ENCODE measurements at places on chromosomes 2 and 18.

DNA sequence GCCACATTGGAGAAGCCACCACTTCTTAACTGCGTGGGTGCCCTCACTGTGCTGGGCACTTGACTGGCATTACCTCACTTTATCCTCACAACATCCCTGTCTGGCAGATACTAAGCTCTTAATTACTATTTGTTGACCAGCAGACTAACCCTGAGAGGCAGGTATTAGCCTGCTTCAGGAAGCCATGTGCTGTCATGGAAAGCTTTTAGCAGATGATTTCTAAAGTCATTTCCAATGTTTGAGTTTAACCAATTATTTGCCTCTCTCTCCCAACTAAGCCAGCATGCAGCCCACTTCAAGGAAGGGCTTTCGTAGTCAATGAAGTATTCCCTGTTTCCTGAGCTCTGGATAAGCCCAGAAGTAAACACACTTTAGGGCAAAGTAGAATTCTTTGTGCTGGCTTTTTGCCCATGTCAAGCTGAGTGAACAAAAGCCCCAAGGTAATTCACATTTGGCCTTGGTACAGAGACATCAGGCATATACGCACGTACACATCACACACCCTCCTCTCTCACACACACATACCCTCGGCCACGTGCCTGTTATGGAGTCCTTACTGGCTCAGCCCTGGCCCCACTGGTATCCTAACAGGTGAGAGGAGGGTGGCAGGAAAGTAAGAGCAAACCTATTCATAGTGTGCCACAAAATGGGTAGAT lies 108.6 kb downstream of the C1D start:
- DNase-seq, result no peak

DNA sequence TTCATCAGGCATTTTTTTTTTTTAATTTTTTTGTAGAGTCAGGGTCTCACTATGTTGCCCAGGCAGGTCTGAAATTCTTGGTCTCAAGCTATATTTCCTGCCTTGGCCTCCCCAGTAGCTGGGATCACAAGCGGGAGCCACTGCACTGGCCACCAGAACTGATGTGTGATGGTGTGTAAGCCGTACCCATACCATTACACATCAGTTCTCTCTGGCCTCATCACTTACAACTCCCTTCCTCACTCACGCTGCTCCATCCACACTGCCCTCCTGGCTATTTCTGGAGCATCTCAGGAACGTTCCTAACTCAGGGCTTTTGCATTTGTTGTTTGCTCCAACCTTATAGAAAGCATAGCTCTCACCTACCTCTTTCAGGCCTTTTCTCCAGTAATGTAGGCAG lies 834.5 kb upstream of the ID2 start:
- no peak for DNase-seq

DNA sequence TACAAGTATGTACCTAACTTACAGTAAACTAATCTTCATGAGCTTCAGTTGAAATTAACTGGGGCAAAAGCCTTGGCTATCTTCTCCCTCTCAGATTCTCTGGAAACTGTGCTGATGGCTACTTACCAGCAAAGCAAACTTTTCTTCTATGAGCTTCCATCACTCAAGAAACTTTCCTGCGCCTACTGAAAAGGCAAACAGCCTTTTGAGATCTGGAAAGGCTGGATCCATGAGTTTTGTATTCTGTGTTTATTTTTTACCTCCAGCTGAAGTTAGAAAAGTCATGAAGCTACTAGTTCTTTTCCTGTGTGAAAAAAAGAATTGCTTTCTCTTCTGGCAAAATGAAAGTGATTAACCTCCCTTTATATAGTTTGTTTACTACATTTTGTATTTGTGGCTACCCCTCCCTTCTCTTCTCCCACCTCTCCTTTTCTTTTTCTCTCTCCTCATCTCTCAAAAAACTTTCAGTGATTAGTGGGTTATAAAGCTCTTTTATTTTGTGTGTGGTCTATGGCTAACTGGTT lies 49.2 kb upstream of the RNF152 start:
- DNase-seq, result no peak

DNA sequence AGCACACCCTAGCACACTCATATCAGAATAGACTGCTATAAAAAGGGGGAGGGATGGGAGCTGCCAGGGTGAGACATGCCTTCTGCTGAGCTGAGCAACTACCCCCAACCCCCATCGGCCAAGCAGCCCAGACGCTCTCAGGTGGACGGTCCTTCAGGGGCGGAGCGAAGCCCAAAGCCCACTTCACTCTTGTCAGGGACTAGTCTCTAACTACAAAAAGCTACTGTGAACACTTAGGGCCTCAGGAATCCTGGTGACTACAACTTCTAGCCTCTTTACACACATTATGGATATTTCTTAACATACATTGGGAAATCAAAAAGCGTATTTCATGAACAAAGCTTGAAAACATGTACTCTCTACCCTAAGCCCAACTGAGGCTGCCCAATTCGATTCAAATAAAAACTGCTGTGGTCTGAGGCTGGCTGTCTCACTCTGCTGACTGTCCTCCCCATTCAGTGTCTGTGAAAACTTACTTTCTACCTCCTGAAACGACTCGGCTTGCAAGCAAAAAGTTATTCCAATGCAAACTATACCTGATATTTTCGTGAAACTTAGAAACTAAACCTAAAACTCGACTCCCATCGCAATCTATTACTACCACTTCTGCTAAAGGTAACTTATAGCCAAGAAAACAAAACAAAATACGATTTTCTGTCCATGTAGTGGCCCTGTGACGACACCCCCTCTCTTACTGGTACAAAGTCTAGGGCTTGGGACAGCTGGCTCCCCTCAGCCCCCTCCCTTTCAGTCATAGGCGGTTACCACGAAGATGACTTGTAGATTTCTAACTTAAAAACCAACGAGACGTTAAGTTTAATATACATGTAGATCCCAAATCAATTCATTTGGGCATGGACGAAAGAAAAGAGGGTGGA lies 1.2 kb downstream of the SERTAD2 start:
- peak; percentile 54 for DNase-seq

DNA sequence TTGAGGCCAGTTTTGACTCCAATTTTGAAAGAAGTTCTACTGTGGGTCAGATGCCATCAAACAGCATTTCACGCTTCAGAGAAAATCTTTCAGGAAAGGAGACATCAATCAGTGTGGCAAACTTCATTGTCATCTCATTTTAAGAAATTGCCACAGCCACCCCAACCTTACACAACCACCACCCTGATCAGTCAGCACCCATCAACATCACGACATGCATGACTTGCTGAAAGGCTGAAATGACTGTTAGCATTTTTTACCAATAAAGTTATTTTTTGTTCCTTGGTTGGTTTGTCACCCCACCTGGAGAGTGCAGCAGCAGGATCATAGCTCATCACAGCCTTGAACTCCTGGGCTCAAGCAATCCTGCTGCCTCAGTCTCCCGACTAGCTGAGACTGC lies 10.4 kb downstream of the DNAJC10 start:
- DNase-seq, result no peak

DNA sequence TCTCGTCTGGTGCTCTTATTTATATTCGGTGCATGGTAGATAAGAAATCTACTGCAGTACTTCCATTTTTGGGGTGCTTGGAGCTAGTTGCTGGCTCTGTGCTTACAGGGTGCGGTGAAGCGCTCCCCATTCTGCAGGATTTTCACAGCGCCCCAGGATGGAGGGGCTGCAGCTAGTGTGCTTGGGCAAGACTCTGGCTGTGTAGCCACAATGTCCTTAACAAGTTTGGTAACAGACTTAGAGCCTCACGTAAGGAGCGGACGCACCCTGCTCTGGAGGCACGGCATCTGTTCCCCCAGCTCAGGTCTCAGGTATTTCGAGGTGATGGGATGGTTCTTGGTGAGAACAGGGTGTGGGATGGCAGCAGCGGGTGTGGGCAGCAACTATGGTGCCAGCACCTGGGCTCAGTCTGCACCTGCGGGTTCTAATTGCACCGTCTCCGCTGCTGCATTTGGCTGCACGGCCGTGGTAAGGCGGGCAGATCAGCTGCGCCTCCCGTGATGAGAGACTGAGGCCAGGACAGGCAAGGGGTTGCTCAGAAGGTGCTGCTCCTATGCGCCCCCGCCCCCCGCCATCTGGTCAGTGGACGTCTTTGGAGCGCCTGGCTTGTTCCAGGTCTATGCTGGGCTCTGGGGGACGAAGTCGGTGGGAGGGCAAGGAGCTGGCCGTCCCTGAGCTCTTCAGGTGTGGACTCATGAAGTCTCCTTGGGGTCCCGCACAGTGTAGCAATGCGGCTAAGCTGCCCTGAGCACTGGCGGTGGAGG lies 20.1 kb upstream of the ALLC start:
- no peak for DNase-seq

DNA sequence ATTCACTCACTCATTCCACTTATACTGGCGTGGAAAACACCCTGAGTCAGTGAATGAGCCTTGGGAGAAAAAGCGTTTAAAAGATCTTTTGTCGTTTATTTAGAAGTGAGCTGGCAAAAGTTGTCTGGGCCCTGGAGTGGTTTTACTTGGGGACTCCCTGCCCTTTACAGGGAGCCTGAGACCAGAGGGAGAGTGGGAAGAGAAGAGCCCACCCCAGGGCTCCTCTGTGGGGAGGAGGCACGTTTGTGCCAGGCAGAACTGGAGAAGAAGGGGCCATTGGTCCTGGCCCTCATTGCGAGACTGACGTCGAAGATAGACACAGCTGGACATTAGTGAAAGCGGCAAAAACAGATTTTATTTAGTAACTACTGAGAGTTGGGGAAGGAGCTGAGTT lies 25.7 kb downstream of the DCDC2C start:
- no peak for DNase-seq

DNA sequence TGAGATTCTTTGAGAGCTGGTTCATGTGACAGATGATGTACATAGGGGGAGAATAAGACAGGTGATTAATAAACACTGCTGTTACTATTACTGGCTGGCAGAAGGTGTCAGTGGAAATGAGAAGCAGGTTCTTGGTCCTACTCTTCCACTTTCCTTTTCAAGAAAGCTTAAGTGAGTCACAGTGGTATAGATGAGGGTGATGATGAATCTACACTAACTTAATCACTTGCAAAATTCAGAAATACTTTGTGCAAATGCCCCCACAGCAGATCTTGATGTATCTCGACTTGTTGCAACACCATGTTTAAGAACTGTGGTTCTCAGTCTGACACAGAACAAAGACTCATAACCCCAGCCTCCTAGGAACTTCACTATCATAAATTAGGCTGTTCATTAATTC lies 35.9 kb upstream of the MGAT5 start:
- DNase-seq, result no peak

GRCh38 chr2:29273004-29273684 lies 157.9 kb downstream of the CLIP4 start:
- DNase-seq, result no peak

- no peak for DNase-seq
These were observed 80.4 kb downstream of the TGFA start for GRCh38 chr2:70473101-70473722.

GRCh38 chr2:231464576-231465540 lies 574 bp upstream of the NCL start:
- DNase-seq, result no peak

GRCh38 chr2:161230959-161231358 lies 70.7 kb downstream of the TANK start:
- no peak for DNase-seq

- no peak for DNase-seq
These were observed 37.2 kb downstream of the SOX11 start for GRCh38 chr2:5729416-5729815.

GRCh38 chr2:71852141-71852711 lies 295.4 kb downstream of the CYP26B1 start:
- no peak for DNase-seq

DNA sequence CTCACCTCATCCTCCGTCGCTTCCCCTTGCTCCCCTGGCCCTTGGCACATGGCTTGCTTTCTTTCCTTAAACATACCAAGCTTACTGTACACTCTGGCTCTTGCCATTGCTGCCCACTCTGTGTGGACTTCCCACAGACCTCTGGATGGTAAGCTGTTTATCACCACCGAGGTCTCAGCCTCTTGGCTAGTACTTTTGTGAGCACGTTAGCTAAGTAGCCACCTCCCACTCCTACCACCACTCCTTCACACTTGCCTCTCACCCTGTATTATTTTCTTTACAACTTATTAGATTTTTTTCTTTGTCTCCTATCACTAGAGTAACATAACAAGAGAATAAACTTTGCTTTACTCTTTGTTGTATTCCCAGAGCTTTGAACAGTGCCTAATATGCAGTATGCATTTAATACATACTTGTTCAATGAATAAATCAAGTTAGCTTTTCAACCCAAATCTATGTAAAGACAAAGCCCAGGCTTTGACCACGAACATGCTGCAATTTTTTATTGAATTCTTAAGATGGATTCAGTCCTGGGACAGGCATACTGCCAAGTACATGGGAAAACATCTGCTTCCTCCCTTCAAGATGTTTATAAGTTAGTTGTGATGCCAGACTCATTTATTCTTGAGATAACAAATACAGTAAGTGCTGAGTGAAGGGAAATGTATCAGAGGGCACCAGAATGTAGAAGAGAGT lies 25.0 kb upstream of the MSGN1 start:
- DNase-seq, result peak; percentile 77

GRCh38 chr2:98654699-98655495 lies 46.5 kb downstream of the UNC50 start:
- DNase-seq, result no peak

GRCh38 chr18:76121011-76121410 lies 374.0 kb downstream of the ZNF516 start:
- DNase-seq, result no peak

GRCh38 chr2:11750917-11751316 lies 4.5 kb downstream of the LPIN1 start:
- no peak for DNase-seq

DNA sequence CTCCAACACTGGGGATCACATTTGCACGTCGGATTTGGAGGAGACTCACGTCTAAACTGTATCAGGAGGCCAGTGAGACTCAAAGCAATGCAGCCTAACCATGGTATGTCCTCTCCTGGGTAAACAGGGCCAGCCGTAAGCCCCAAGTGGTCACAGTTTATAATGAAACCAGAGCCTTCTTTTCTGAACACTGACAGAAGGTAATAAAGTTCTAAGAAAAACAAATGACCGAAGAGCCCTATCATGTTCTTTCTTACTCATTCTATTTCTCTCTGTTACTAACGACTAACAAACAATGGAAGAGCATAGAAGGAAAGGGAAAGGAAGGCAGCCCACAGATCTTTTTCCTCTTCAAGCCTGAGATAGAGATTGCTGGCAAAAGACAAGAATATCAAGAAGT lies 796.8 kb upstream of the SOX11 start:
- no peak for DNase-seq

DNA sequence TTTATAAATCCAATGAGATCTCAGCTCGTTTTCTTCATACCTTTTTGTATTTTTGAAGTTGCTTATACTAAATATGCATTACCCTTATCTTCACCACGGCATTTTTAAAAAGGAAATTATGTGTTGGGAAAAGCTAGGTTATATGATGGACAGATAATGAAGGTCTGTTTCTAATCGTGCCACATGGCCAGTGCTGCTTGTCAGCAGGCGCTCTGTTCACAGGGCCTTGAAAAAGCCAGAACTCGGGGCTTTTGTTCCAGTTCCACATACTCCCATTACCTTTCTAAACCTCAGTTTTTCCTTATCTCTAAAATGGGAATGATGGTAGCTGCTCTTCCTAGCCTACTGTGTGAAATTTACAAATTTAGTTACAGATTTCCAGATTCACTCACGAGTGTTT lies 42.0 kb downstream of the EPAS1 start:
- no peak for DNase-seq

GRCh38 chr2:113078350-113078839 lies 10.6 kb downstream of the IL1F10 start:
- no peak for DNase-seq
